NCI-H345 (cell line): ENCODE measurements at places on chromosomes 3 and 15.

GRCh38 chr3:127692501-127693335, 20.0 kb downstream of the ABTB1 start:
- no peak for DNase-seq

- no peak for DNase-seq
Measured at GRCh38 chr3:51773529-51774056, 5.4 kb downstream of the IQCF6 start.

DNA sequence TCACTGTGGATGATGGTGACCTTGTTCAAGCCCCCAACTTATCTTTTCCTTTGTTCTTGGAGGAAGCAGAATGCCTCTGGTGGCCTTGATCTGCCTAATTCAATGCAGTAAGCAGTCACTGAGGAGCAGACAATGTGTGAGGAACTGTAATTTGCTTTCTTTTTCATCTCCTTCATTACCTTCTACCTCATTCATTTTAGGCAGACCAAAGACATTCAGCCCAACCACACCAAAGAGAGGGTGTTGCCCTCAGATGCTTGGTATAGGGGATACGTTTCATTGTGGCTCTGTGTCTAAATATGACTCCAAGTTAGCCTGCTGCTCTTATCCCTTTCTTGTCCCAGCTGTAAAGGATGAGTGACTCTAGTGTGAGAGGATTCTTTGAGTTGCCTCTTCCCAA, 15.3 kb downstream of the EXOSC7 start:
- DNase-seq: no peak

DNA sequence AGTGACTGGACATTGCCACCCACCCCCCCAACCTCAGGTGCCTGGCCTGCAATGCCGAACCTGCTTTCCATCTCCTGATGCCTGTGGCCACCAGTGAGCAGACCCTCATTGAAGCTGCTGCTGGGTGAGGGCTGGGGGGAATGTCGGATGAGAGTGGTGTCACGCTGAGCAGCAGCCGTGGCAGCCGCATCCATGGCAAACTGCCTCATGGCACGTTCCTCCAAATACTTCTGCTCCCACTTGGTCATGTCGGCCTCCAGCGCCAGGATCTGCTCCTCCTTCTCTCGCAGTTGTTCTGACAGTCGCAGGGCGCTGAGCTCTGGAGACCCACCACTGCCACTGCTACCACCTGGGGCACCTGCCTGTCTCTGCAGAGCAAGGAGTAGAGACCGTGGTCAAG, 14.2 kb downstream of the AMOTL2 start:
- no peak for DNase-seq

DNA sequence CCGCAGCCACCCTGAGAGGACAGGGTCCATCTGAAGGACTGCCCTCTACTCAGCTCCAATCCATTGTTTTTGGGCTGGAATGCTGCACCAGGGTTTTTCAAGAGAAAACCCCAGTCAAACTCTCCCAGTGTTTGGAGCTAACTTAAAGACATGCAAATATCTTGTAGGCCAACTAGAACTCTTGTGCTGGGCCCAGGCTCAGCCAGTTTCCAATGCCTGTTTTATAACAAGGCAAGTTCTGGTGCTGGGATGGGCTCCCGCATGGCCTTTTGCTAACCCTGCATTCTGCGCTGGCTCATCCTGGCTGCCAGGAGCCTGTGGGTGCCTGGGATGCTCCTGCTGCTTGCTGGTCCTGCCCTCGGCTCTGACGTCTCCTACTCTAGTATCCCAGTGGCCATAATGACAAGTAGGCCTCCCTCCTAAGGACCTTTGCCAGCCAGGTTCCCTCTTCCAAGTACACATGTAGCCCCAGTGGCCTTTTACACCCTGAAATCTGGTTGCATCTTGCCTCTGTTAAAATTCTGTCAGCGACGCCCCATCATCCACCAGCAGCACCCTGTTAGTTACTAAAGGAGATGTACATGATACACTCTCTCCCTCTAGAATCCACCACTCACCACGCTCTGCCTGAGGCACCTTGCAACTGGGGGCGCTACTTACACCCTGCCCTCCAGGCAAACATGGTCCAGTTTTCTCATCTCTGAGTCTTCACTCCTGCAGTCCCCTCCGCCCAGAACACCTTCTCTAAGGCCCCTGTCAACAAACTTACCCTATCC, 30.5 kb upstream of the RAB6B start:
- DNase-seq: no peak

DNA sequence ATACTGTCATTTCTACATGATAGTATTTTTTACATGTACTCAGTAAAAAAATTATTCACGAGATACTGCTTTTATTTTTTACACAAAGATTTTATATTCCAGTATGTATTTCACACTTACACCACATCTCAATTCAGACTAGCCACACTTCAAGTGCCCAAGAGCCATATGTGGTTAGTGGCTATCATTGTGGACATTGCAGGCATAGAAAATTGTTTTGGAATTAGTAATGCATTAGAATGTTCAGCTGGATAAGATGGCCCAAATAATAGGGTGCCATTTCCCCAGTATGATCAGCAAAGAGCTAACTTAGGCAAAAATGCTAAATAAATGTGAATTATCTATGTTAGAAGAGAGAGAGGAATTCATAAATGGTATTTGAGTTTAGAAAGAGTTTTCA, 203.8 kb upstream of the MCTP2 start:
- no peak for DNase-seq

DNA sequence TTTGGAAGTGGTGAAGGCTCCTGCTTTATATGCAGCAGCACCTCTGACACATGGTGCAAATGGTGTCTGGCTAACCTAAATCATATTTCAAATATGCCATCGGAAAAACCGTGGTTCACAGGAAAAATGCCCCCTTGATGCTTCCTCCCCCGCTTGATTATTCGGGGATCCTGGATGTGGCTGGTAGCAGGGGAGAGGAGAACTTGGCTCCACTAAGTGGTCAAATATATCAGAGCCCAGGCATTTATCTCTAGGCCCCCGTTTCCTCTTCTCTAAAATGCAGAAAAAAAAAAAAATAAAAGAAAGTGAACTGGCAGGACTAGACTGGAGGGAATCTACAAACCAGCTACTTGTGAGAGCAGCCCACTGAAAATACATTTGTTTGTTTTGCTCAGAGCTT, 18.2 kb upstream of the ATP2B2 start:
- no peak for DNase-seq

GRCh38 chr3:123621850-123622189, 37.0 kb upstream of the HACD2 start:
- no peak for DNase-seq

DNA sequence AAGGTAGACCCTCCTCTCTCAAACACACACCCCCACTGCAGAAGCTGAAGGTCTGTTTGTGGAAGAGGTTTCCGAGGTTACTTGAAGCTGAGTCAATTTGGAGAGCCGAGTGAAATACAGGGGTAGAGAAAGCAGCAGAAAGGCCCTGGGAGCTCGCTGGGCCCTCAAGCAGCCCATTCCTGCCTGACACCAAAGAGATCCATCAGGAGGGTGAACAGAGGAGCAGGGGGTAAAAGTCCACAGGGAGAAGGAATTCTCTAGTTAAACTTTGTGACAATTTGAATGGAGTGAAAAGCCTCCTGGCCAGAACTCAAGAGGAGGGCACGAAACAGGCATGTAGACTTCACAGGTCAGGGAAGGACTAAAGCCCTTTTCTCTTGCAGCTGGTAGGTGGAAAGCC, 13.6 kb upstream of the SLC27A2 start:
- no peak for DNase-seq

- DNase-seq: no peak
Measured at GRCh38 chr3:179589143-179589542, 15.3 kb downstream of the MRPL47 start.

DNA sequence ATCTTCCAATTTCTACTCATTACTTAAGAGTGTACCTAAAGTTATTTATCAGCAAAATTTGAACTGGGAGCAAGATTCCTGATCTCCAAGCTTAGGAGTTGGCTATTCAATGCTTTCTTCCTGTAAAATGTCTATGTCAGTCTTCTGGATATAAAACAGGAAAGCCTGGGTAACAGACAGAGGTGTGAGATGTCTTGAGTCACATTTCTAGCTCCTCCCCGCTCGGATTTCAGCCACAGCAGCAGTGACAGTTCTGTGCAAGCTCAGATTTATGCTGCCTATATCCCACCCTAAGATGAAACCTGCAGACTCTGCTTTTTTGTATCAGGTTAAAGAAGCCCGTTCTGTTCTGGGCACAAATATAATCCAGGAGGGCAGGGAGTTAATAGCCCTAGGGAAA, 2.1 kb upstream of the ARMC8 start:
- no peak for DNase-seq
